ENCODE measurements at places on chromosomes 3 and 15.

DNA sequence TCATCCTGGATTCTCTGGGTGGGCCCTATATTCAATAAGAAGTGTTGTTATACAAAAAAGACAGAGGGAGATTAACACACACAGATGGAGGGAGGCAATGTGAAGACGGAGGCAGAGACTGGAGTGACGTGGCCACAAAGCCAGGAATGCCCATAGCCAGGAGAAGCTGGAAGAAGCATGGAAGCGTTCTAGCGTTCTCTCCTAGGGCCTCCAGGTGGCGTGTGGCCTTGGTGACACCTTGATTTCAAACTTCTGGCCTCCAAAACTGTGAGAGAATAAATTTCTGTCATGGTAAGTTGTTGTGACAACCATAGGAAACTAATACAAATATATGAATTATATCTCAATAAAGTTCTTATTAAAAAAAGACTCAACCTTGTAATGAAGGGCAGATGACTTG is 21.3 kb downstream of the THBS1 start:
- no peak for DNase-seq

- no peak for DNase-seq
Measured at GRCh38 chr3:129461022-129461421, 21.0 kb downstream of the IFT122 start.

DNA sequence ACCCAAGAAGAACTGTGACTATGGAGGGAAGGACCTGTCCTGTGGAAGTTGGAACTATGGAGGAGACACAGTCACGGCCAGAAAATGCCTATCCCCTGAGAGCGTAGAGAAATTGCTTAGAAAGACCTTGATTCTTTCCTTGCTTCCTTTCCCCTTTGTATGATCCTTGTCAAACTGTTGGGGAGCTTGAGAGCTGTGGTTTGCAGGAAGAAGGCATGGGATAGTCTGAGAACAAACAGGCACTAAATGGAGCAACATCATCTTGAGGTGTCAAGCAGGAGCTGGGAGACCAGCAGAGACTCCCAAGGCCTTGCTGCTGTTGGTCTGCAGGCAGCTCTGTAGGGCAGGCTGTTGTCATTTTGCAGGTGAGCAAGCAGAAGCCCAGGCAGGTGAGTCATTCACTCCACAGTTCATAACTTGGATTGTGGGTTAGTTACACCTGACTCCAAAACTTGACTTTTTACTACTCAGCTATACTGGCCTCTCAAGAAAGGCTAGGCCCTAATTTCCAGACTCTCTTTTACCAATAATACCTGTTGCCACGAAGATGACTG is 298.9 kb downstream of the LRTM1 start:
- no peak for DNase-seq

GRCh38 chr3:108820586-108820985 is 2.0 kb upstream of the TRAT1 start:
- peak; percentile 68 for DNase-seq

DNA sequence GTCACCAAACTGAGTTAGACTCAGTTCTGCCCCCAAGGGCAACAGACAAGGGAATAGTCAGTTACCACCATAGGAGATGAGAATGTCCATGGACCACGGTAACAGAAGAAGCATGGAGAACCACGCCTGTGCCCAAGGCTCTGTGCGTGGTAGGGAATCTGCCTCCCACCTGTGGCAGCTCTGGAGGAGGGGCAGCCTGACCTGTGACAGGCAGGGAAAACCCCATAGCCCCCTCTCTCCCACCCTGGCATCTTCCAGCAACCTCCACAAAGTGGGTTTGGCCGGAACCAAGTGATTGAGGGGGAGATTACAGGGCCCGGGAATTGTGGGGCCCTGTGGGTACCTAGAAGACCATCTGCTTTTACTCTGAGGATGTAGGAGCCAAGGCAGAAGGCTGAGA is 14.3 kb upstream of the LTF start:
- no peak for DNase-seq

- DNase-seq = no peak
Measured at GRCh38 chr3:6771171-6771570, 89.7 kb upstream of the GRM7 start.

GRCh38 chr15:31223478-31224350 is 102.9 kb upstream of the KLF13 start:
- DNase-seq = peak; percentile 55
